Activated T-cell treated with anti-CD3 and anti-CD28 coated beads for 48 hours (primary cell): ENCODE measurements at places on chromosomes 16 and 17.

DNA sequence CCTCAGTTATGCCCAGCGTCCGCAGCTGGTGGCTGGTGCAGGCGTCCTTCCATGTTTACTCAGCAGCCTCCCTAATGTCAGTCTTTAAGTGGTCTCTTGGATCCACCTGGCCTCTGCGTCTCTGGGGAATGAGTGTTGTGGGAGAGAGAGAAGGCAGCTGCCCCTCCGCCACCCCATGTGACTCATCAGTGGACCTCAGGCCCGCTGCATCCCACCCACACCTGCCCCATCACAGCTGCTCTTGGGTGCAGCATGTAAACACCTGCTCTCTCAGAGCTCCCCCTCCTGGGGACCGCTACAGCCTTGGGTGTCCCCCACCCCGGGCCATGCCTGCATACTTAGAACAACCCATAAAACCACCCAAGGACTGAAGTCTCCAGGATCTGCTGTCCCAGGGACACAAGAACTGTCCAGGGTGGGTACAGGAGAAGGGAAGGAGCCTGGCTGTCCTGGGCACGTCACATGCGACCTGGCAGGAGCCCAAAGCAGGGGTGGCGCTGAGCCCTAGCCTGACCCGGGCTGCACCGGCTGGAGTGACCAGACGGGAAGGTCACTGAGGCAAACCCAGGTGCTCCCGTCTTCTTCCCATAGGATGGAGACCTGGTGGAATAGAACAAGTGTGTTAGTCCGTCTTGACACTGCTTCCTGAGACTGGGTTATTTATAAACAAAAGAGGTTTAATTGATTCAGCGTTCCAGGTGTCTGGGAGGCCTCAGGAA, 4.2 kb downstream of the C16orf90 start:
- no peak for DNase-seq

- no peak for DNase-seq
Observed at GRCh38 chr16:49271363-49271762, 10.3 kb downstream of the CBLN1 start.

GRCh38 chr17:57264776-57265175, 8.5 kb downstream of the MSI2 start:
- no peak for DNase-seq

DNA sequence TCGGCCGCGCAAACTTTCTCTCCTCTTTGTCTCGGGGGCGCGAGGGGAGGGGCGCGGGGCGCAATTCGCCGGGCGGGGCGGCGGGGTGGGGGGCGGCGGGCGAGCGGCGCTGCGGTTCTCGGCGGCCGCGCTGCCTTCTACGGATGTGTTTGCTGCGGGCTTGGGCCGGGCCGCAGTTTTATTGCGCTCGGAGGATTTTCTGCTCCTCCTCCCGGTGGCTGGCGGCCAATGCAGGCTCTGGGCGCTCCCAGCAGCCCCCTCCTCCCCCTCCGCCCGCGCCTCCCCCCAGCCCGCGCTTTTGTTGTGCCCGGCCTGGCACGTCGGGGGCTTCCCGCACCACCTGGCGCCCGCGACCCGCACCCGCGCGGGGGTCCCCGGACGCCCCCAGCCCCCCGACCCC, at the start of gene TIMP2:
Gene TIMP2 (minus strand): TSS at position 154 of the 400 bp plus-strand sequence. CDS start 299 bp downstream, outside the sequence.
- peak; percentile 43 for DNase-seq

DNA sequence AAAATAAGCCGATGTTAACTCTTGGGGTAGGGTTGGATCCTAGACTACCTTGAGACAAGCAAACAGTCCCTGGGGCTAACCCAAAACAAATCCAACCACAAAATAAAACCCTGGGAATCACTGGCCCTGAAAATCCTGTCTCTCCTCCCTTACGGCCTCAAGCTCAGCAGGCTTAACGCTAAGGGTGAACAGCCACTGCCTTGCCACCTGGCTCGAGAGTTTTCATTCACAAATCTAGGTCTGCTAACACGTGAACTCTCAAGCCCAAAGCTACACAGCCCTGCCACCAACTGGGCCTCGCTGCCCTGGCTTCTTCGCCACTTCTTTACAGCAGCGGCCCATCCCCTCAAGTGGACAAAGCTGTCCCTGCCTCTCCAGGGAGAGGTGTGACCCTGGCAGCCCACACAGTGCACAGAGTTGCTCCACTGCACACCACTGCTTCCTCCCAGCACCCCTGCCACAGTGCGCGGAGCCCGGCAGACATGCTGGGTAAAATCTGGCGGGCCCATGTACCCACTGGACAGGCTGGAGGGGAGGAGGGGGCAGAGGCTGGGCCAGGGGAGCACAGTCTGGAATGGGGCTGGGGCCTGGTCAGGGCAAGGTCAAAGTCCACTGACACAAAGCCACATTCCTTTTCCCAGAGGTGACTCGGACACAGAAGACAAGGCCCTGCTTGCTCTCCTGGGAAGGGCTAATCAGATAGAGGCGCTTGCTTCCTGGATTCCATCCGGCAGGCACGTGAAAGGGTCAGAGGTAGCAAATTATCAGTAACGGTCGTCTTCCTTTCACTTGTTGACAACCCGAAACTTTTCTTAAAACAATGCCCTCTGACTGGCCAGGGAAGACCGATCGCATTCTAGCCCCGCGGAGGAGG, 996 bp downstream of the PCYT2 start:
- no peak for DNase-seq

GRCh38 chr16:67301080-67301782, 21.9 kb downstream of the PLEKHG4 start:
- DNase-seq = no peak

GRCh38 chr17:27455236-27455913, 873 bp upstream of the KSR1 start:
- no peak for DNase-seq

- no peak for DNase-seq
Observed at GRCh38 chr16:48091117-48091516, 64.7 kb downstream of the ABCC12 start.

- DNase-seq = no peak
Observed at GRCh38 chr16:79287424-79287917, 313.1 kb downstream of the MAF start.

- no peak for DNase-seq
Observed at GRCh38 chr16:78170494-78170933, 71.1 kb downstream of the WWOX start.

DNA sequence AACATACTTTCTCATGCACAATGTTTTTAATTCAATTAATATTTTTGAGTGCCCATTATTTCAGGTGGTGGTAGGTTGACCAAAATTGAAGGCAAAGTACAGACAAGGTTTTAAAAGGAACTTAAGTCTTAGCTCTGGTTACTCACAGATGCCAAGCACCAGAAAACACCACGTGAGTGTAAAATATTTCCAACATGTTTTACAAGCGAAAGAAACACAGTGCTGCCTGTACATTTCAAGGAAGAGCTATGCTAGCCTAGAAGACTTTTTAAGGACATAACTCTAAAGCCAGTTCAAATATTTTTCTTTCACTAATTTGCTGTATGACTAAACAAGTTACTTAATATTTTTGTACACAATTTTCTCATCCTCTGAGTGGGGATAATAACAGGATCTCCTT, 736.4 kb upstream of the GOT2 start:
- DNase-seq = no peak

GRCh38 chr16:26642047-26642664, 424.6 kb upstream of the C16orf82 start:
- no peak for DNase-seq

DNA sequence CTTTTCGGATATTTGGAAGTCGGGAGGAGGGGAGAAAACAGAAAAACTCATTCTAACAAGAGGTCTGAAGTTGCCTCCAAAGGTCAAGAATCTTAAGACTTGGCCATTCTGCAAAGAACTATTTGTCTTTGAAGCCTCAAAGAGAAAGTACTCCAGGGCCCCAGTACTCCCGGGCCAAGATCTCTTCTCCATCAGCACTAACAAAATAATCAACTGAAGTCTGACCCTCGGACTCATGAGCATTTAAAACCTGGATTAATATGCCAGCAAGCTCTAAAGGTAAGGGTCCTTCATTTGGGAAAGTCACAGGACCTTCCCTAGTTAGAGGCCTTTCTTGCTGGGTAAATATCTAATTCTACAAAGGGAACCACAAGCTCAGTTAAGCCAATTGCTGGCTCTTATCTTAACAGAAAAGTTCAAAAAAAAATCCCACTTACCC, 4.5 kb downstream of the AXIN2 start:
- DNase-seq = no peak

- DNase-seq = no peak
Observed at GRCh38 chr16:79390481-79391051, 210.0 kb downstream of the MAF start.

DNA sequence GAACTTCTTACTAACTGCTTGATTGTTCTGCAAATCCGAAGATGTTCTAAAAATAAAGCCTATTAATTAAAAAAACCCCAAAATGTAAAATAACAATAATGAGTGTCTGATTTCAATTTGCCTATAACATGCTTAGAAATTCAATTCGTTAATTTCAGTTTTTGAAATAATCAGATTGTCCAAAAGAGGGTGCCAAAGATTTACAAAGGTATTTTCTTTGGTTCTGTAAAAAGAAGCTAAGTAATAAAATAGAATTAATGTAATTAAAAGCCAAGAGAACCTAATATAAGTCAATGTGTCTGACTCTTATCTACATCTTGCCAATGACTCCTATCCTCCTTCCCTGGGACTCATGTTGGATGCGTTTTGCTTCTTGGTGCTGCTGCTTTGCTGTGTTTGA, 75.0 kb upstream of the CPHXL start:
- DNase-seq = no peak

DNA sequence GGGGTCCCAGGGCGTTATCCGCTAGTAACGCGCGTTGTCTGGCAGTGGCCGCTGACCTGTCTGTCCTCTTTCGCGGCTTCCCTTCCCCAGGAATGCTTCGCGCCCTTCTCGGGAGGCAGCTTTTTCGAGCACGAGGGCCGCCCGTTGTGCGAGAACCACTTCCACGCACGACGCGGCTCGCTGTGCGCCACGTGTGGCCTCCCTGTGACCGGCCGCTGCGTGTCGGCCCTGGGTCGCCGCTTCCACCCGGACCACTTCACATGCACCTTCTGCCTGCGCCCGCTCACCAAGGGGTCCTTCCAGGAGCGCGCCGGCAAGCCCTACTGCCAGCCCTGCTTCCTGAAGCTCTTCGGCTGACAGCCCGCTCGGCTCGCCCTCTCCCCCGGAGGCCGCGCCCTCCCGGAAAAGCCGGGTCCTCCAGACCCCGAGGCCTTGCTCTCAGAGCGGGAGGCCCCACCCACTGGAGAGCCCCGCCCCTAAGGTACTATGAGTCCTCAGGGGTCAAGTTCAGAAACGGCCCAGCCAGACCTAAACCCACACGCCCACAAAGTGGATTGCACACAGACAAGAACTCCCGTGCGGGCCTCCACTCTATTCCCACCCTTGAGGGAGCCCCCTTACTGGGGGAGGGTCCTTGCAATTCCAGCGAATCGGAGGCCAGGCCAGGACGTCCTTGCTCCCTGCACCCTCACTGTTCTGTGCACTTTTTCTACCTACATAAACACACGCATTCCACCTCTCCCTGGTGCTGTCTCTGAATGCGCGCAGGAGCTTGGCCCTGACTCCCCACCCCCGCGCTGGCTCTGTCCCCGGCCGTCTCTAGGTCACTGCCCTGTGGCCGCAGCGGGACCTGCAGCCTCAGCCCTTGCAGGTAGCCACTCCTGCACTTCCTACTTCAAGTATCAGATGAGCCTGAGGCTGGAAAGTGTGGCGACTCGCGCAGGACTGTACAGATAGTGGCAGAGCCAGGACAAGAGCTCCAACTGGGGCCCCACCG, 5.4 kb upstream of the SLC5A2 start:
- DNase-seq = no peak
